ENCODE measurements at places on chromosomes 5 and 9. TPM values are rescaled to one million over a fixed set of nuclear protein-coding genes. Genes with fewer than 3 reads are reported as not detected.

GRCh38 chr5:83408719-83409118 lies 62.8 kb upstream of the VCAN start:
- DNase-seq, result no peak

GRCh38 chr9:136620441-136621018 lies 42.2 kb upstream of the EGFL7 start:
- no peak for DNase-seq

DNA sequence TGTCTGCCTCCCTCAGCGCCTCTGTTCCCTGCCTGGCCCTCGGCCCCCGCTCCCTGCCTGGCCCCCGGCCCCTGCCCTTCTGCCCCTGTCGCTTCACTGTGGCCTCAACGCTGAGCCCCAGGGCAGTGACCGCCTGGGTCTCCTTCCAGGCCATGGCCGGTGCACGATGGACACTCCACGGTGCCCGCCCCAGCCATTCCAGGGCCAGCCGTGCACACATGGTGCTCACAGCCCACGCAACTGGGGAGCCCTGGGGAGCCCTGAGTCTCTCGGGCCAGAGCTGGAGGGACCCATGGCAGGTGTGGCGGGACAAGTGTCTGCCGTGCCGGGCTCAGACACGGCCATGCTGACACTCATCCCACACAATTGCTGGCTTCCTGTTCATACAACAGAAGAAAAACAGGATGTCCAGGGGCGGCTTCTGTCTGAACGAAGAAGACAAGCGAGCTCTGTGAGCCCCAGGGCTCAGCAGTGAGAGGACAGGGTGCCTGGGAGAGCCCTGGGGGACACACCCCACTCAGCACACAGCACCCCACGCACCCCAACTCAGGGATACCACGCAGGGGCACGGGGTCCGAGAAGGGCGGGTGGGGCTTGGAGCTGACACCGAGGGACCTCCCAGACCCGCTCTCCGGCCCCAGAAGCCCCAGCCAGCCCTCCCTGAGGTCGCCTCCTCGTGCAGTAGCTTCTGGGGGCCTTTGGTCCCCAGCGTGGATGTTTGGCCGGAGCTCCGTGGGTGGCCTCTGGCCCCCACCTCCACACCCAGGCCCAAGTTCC lies 35.7 kb downstream of the EXD3 start:
- no peak for DNase-seq

DNA sequence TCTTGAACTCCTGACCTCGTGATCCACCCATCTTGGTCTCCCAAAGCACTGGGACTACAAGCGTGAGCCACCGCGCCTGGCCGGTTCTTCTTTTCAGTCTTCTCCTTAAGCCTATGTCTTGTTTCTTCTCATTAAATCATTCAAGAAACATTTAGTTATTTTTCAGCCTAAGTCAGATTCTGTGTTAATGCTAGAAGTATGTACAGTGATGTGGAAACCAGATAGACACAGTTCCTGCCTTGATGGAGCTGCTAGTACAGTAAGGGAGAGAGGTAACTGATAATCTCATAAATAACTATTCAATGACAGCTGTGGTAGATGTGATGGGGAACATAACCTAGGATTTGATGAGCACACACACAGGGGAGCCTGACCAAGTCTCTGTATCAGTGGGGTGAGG lies 46.3 kb upstream of the NR3C1 start:
- no peak for DNase-seq

GRCh38 chr5:14068136-14068535 lies 75.0 kb upstream of the TRIO start:
- no peak for DNase-seq

GRCh38 chr9:90037146-90037797 lies 432.5 kb downstream of the GADD45G start:
- no peak for DNase-seq

- no peak for DNase-seq
Measured at GRCh38 chr9:20238921-20239320, 383.4 kb downstream of the MLLT3 start.

GRCh38 chr5:95832664-95833063 lies 10.1 kb upstream of the GLRX start:
- DNase-seq, result no peak

DNA sequence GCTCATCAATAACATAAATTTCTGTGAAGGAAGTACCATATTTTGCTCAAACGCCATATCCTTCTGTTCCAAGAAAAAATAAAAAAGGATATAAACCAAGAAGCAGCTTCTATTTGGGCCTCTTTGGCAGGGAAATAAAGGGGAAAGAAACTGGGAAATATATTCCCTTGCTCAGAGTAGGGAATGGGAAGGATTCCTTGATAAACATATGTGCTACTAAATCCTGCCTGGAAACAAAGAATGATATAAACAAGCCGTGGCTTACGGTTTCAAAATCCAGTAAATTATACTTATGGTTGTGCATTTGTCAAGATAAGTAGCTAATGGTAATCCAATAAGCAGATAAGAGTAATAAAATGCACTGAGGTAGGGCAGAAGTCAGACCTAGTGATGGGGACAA lies 481.6 kb downstream of the NTRK2 start:
- DNase-seq, result no peak

DNA sequence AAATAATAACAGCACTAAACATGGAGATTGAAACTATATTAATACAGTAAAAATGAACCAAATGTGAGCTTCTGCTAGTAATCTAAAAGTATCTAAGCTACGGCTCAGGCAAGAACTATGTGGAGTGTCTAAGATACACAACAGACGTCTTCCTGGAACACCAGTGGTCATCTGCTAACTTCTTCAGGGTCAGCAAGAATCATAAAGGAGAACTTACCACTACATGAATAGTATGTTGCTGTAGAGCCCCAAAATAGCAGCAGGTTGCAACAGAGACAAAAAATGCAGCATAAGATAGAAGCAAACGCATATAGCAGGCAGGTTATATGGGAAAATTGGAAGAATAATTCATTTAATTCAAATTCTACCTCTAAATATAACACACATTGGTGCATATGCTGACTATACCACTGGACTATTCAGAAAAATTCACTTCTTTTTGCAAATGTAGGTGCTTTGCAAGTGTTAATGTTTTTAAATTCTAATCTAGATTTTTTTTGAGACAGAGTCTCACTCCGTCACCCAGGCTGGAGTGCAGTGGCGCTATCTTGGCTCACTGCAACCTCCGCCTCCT lies 27.1 kb downstream of the DCTN4 start:
- no peak for DNase-seq

GRCh38 chr5:42377496-42377895 lies 45.7 kb upstream of the GHR start:
- no peak for DNase-seq

- peak; percentile 58 for DNase-seq
Measured at GRCh38 chr5:175870820-175871447, 444 bp upstream of the CPLX2 start.

DNA sequence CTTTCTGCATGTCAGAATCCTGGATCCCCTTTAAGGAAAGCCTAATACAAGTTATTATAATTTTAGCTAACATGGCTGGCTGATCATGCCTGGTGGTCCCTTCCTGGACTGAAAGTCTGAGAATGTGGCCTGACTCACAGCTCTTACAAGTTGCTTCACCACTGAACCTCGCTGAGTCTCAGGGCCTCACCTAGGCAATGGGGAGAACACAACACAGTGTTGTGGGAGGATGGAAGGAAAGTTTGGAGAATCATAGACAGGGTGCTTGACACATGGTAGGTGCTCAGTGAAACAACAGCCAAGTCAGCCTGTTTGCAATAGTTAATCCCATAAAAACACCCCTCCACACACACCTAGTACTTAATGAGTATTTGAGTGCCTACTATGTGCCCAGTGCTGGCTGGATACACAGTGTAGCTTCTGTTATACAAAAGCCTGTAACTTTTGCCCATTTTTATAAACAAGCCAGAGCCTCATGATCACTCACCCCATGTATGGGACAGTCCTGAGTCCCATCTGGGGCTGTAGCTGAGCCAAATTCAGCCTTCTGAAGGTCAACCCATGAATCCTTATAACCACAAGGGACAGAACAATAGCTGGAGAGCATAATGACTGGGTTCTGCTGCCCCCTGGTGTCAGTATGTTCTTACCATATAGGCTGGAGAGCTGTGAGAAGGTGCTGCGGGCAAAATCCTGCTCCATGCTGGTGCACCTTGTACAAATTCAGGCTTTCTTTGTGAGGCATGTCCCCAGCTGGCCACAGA lies 3.9 kb downstream of the ACSL6 start:
- peak; percentile 54 for DNase-seq

GRCh38 chr9:75909776-75910175 lies 19.3 kb downstream of the PCSK5 start:
- no peak for DNase-seq

DNA sequence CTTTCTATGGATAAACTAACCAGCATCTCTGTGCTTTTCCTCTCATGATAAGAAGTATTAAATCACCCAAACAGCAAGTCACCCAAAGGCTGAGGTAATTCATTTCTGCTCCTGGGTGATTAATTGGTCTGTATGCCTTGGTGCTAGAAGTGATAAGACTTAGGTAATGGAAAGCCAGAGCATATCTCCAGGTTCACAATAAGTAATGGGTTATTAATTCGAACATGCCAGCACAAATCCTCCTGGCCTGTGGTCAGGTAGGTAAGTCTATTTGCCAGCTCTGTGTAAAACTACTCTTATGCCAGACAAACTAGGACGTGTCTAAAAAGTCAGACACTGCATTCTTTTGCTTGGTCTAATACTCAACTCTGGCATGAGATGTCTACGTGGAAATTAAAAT lies 11.2 kb upstream of the ENC1 start:
- DNase-seq, result no peak

DNA sequence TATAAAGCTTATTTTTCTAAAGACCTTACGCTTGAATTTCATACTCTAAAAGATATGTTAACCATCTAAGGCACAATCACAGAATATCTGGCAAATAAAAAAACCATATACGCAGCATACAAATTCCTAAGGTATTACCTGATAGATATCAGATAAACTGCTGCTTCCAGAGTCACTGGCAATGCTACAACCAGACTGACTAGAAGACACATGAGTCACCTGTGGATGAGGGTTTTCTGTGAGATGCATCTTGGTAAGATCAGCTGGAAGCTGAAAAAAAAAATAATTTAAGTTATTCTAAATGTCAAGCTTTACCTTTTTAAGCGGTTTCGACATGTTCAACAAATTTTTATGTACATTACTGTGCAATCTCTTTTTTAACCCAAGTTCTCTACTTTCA lies 113.8 kb downstream of the RAPGEF6 start:
- DNase-seq, result no peak

DNA sequence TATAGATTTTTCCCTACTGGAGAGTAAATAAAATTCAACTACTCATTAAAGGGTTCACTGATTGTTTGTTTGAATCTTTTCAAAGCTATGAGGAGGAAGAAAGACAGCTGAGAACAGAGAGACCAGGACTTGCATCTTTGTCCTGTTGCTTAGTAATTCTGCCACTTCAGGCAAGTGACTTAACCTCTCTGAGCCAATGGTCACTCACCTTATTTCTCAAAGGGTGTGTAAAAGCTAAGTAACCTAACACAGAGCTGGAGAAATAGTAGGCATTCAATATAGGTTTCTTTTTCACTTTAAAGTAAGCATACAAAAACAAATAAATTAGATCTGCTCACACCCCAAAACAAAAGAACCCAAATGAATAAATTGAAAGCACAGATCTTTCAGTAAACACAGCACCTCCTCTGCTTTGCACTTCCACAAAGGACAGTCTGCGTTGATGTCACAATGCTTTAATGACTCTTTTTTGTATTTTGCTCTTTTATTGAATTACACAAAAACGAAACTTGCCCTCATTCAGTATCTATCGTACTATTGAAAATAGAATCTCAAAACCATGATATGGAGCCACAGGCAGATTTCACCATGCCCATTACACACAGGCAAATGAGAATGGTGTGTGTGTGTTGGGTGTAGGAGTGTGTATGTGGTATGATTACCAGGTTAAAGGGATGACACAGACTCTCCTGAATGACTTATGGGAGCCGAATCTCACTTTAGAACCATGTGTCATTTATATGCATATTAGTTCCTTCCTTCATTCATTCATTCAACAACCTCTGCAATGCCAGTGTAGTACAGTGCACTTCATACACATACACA lies 166.0 kb downstream of the EBF1 start:
- no peak for DNase-seq

DNA sequence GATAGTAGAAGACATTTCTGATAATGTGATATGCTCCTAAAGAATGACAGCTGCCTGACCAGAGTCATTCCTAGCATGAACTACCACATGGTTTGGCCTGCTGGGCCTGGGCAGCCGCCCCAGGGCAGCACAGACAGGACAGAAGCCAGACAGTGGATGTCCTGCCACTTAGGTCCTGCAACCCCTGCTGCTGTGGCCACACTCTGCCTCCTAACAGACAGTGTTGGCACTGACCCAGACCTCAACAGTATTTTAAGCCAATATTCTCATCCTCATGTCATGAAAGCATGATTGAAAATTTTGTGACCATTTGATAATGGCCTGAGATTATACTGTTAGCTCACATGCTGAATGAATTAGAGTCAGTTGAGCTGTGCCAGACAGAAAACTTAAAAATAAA lies 15.8 kb downstream of the CENPP start:
- DNase-seq, result no peak

GRCh38 chr9:96874201-96874785 lies 20.0 kb upstream of the ZNF782 start:
- DNase-seq, result no peak

DNA sequence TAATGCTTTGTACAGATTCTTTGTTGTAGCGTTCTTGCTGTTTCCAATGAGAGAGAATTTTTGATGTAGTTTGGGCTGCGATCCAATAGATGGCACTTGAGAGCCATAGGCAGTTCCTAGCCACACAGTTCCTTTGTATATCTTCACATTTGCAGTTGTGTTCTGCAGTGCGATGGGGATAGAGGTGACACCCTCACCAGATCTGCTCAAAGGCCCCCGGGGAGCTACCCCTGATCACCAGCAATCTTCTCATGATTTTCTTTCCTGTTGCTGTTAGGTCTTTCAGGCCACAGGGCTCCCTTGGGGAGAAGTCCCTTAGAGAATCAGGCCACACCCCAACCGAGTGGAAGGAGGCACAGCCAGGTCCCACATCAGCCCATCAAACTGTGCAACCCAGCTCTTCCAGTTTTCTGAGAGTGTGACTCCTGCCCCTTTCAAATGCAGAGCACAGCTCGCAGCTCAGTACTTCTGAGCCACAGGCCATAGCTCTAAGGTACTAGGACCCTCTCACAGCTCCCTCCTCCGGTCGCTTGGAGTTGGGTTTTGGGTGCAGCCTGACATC lies 353.7 kb downstream of the SLCO4C1 start:
- peak; percentile 1 for DNase-seq

DNA sequence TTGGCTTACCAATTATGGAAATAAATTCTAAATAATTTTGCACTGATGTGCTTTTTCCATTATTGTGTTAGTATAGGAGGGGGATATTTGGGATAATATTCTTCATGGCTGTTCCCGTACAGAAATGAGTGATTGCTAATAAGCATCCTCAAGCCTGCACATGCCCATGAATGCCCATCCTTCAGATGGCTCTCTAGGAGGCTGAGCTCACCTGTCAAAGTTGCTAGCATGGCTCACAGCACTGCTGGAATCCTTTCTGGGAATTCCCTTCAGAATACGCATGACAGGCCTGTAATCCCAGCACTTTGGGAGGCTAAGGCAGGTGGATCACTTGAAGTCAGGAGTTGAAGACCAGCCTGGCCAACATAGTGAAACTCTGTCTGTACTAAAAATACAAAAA lies 124.1 kb downstream of the NXNL2 start:
- no peak for DNase-seq

- DNase-seq, result no peak
Measured at GRCh38 chr5:37814699-37815098, 25.1 kb downstream of the GDNF start.

CCNJL gene
- total RNA-seq, result 7.4 TPM

CAMK4 gene
- total RNA-seq, result 75.1 TPM

QRFP gene
- not detected for total RNA-seq

RORB gene
- total RNA-seq, result 21.3 TPM

PCDHB10 gene
- total RNA-seq, result 15.6 TPM

B4GALT1 gene
- total RNA-seq, result 2.8 TPM

FNBP1 gene
- total RNA-seq, result 73.8 TPM
